Nucleus accumbens (tissue), 56 donors: ENCODE measurements at places on chromosomes 13 and 19.

GRCh38 chr13:26589754-26590153 lies 32.3 kb downstream of the WASF3 start:
- DNase-seq, result no peak

- no peak for DNase-seq
These were observed 184.7 kb downstream of the OXGR1 start for GRCh38 chr13:96809366-96810096.

DNA sequence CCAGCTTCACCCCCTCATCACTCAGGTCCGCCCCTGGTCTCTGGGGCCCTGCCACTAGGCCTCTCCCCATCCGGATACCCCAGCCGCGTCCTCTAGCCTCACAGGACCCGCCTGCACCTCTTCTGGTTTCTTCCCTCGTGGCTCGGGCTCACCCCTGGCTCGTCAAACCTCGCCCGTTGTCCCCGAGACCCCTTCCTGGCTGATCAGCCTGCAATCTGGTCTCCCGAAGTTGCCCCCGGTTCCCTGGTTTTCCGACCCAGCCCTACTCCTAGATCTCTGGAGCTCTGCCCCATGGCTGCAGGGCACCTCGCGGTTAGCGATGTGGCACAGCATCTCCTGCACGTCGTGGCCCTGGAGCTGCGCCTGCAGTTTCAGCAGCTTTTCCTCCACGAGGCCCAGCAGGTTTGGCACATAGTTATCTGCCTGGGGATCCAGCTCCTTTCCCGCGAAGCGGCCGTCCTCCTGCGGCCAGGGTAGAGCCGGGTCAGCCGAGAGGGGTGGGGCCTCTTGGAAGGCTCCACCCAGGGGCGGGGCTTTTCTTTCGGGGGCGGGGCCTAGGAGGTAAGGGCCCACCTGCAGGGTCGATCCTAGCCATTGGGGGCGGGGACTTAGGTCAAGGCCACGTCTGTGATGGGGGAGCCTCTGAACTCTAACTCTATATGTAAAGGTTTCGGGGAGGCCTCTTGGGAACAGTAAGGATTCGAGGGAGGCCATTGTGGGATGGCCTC lies 2.4 kb upstream of the RGL3 start:
- DNase-seq, result peak; percentile 30

GRCh38 chr13:23959231-23959862 lies 62.0 kb upstream of the C1QTNF9B start:
- DNase-seq, result no peak

GRCh38 chr19:58091251-58091995 lies 6.6 kb downstream of the ZSCAN18 start:
- no peak for DNase-seq

DNA sequence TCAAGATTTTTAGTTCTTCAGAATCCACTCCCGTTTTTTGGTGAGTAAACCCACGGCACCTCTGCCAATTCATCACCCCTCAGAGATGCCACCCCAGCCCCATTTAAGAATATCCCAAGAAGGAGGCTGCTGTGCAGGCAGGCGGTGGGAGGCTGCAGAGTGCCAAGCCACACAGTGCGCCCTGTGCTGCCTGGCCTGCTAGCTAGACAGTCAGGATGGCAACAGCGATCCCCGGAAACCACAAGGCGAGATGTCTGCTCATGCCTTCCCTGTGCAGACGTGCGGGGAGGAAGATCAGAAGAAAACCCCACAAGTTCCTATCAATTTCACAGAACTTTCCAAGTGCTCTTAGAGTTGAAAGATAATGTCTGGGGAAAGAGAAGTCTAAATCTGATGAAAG lies 64.8 kb upstream of the GPR183 start:
- no peak for DNase-seq

- DNase-seq, result no peak
These were observed 65.7 kb upstream of the ATP12A start for GRCh38 chr13:24614306-24615080.

GRCh38 chr19:43618921-43619261 lies 538 bp downstream of the ZNF428 start:
- DNase-seq, result no peak
